ENCODE measurements at places on chromosomes 4 and X.

DNA sequence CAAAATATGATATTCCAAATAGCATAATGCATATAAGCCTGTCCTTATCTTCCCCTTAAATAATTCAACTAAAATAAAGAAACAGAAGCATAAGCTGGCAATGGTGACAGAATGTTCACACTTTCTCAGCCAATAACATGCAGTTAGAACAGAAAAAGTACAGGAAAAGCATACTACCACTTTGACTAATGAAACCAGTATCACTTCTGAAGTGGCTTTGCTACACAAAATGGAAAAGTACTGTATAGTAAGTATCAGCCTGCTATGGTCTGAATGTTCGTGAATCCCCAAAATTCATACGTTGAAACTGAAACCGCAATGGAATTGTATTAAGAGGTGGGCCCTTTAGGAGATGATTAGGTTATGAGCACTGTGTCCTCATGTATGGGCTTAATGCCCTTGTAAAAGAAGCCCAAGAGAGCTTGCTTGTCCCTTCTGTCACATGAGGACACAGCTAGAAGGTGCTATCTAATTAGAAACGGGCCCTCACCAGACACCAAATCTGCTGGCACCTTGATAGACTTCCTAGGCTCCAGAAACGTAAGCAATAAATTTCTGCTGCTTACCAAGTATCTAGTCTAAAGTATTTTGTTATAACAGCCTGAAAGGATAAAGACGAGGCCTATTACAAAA lies 102.6 kb downstream of the PRDM5 start:
- no peak for DNase-seq

DNA sequence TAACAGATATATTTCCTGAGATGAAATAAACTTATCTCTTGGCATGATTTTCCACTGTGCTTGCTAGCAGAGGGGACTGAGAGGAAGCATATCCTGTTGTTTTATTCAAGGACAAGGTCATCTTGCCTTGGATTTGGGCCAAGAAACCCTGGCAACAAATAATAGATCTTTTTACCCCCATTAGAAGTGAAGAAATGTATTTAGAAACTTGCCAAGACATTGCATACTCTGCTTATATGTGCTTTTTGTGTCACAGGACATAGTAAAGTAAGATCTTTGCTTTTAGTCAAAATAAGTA lies 170.2 kb downstream of the RAPGEF2 start:
- DNase-seq, result no peak

DNA sequence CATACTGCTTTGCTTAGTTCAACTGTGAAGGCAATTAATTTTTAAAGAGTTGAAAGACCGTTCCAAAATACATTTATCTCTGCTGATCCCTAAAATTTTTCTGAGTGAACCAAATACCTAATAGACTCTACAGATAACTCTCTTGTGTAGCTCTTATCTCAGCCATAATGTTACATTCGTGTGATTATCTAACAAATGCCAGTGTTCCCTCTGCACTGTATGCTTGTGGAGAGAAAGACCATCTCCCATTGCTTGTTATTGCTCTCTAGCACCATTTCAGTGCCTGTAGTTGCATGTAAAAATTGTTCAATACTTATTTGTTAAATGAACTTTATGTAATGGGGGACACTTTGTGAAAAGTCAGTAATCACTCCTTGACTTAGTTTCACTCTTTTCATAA lies 81.3 kb upstream of the ATOH1 start:
- DNase-seq, result no peak

- no peak for DNase-seq
Measured at GRCh38 chr4:13118633-13119032, 365.5 kb downstream of the RAB28 start.

DNA sequence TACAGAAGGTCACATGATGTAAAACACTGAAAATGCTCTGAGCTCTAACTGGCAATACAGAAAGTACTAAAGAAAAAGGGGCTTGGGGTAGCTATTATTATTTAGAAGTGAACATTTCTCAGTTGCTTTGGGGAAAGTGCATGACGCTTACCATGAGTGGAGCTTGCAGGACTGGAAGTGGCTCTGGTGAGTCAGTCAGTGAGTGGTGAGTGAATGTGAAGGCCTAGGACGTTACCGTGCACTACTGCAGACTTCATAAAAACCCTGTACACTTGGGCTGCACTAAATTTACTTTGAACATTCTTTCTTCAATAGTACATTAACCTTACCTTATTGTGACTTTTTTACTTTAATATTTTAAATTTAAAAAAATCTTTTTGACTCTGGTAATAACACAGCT lies 89.3 kb upstream of the ENPP6 start:
- no peak for DNase-seq
